ENCODE measurements at places on chromosomes 13 and 19.
A peak's percentile ranks its signal among the peaks of the same experiment; 100 is the strongest.

- no peak for DNase-seq
Observed at GRCh38 chr13:114108141-114108761, 24.2 kb downstream of the RASA3 start.

DNA sequence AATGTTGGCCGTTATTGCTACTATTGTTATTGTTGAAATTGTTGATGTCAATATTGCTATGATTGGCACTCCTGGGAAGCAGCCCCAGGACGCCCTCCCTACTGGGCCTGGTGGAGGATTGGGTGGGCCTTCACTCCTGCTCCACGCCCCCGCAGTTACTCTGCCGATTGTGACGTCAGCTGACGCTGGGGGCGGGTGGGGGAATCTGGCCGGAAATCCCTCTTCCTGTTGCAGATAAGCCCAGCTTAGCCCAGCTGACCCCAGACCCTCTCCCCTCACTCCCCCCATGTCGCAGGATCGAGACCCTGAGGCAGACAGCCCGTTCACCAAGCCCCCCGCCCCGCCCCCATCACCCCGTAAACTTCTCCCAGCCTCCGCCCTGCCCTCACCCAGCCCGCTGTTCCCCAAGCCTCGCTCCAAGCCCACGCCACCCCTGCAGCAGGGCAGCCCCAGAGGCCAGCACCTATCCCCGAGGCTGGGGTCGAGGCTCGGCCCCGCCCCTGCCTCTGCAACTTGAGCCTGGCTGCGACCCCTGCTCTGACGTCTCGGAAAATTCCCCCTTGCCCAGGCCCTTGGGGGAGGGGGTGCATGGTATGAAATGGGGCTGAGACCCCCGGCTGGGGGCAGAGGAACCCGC is at the start of gene ETV2:
Gene ETV2, plus strand, starts transcription at position 231 of the 637 bp plus-strand sequence. CDS start 716 bp downstream, outside the sequence.
- DNase-seq = no peak

DNA sequence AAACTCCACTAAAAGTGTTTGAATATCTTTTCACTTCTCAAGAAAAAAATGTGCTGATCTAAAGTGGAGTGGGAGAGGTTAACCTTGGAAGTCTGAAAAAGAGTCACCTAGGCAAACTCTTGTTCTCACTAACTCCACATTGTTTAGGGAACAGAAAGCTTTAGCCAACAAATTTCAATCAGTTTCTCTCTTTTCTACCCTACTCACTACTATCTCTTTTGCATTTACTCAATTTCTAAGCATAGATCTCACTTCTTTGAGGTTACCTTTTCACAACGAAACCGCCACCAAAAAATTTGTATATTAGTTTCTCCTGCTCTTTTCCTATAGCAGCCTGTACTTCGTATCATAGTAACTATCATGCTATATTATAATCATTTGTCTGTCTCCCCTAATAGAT is 6.3 kb downstream of the NHLRC3 start:
- no peak for DNase-seq

DNA sequence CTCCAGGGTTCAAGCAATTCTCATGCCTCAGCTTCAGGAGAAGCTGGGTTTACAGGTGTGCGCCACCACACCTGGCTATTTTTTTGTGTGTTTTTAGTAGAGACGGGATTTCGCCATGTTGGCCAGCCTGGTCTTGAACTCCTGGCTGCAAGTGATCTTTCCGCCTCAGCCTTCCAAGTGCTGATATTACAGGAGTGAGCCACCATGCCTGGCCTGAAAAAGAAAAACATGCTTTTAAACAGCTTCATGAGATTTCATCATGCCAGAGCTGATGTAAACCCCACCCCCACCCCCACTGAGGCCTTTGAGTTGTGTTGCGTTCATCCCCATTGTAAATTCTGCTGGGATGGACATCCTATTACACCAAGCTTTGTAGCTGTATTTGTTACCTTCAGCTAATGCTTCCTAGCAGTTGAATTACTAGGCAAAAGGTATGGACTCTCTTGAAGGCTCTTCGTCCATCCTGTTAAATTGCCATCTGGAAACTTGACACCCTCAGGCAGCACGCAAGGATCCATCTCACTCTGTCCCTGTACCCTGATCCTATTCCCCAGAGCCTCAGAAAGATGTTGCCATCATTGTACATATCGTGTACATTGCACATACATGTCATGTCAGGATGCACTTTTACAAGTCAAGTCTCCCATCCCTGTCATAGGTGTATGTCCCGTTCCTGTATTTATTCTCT is 47.3 kb downstream of the NFIX start:
- peak; percentile 29 for DNase-seq

- no peak for DNase-seq
Observed at GRCh38 chr13:106089261-106089980, 446.0 kb downstream of the EFNB2 start.

- DNase-seq = no peak
Observed at GRCh38 chr13:94020833-94021232, 458.6 kb downstream of the DCT start.

DNA sequence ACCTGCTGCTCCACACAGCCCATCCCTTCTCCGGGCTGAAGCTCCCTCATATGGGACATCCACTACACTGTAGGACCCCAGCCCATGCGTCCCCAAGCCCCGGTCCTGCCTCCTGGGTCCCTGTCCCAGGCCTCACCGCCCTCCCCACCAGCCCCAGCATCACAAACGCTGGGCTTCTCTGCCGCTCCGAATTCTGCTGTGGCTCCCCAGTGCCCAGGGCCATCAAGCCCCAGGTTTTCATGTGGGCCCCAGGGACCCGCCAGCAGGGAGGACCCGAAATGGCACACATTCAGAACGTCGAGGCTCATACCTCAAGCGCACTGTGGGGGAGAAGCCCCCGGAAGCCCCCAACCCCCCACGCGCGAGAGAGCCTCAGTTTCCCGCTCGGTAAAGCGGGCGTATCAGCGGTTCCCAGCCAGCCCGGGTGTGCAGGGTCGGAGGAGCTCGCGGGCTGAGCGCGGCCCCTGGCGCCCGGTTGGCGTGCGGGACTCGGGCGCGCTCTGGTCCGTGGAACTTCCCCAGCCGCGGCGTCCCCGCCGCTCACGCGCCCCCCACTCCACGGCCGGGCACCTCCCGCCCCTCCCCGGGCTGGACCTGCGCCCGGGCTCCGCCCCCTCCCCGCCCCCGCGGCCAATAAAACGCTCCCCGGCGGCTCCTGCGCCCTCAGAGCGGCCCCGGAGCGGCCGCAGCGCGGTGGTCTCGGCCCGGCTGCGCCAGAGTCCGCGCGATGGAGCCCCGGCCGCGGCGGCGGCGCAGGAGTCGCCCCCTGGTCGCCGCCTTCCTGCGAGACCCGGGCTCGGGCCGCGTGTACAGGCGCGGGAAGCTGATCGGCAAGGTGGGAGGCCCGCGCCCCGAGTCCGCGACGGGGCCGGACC is at the start of gene PLK5:
Gene PLK5, plus strand, starts transcription at position 666 of the 875 bp plus-strand sequence. CDS start 2,920 bp downstream, outside the sequence.
- no peak for DNase-seq

Measured in NCI-H524 (cell line).